ENCODE measurements at places on chromosomes 2 and 18.

GRCh38 chr2:5315512-5315911, 376.7 kb upstream of the SOX11 start:
- DNase-seq = no peak

GRCh38 chr2:60699617-60700016, 56.5 kb upstream of the PAPOLG start:
- no peak for DNase-seq

GRCh38 chr2:25194576-25195122, 26.3 kb upstream of the POMC start:
- DNase-seq = no peak

- DNase-seq = no peak
Observed at GRCh38 chr2:85181844-85182456, 48.8 kb downstream of the TCF7L1 start.

GRCh38 chr2:216508229-216508628, 9.6 kb downstream of the RPL37A start:
- no peak for DNase-seq

DNA sequence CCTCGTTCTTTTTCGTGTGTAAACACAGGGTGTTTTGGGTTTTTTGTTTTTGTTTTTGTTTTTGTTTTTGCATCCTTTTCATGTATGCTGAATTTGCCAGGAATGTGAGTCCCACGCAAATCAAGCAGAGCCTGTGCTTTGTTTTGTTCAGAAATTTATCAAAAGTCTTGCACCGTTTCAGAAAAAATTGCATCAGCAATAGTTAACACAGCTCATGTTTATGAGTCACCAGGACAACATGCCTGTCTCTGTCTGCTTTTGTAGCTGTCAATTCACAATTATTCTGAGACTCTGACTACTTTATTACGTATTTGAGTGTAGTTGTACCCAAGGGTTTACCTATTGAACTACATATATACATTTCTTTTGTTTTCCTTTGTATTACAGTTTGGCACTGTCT, 38.3 kb downstream of the MRPL44 start:
- DNase-seq = no peak

GRCh38 chr2:207045531-207045930, 106.2 kb downstream of the CPO start:
- no peak for DNase-seq

DNA sequence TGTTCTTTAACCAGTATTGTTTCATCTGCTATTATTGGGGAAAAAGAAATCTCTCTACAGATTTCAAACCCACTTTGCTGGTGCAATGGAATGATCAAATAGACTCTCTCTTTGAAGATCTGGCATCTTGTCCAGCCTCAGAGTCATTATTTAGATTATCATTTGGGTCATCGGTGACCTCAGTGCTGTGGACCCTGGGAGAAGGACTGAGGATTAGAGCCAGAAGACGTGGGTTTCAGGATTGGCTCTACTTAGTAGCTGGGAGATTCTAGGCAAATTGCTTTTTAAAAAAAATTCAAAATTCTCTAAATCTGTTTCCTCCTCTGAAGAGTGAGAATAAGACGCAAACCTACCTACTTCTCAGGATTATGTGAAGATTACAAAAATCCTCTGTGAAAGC, 107.6 kb upstream of the CTAGE1 start:
- no peak for DNase-seq

- DNase-seq = no peak
Observed at GRCh38 chr2:159612255-159612901, 4.0 kb downstream of the BAZ2B start.

DNA sequence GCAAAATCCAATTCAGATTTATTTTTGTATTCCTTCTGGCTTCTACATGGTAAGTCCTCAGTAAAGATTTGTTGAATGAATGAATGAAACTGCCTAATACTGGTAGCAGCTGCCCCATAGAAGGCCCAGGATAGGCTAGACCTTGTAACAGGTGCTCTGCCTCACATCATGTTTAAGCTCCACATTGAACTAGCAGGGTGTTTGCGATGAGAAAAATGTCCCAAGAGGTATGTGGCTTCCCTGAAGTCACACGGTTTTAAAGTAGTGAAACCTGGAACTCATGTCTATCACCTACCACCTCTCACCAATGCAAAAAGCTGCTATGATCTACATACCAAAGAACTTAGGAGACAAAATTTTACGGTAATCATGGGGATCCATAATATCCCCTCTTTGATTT, 765 bp upstream of the LHCGR start:
- no peak for DNase-seq

DNA sequence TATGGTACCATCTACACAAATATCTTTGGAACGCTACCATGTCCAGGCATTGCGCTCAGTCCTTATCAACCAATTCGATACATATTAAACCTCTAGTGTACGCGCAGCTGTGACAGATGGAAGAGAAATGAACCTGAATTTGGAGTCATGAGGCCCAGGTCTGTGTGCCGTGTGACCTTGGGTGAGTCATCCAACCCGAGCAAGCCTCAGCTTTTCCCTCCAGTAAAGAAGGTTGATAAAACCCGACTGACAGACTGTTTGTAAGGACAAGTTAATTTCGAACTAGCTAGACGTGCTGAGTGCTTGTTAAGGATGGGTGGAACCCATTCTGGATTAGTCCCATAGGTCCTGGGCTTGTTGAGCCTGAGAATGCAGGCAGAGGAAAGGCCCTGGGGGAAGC, 28.2 kb downstream of the GREB1 start:
- no peak for DNase-seq

DNA sequence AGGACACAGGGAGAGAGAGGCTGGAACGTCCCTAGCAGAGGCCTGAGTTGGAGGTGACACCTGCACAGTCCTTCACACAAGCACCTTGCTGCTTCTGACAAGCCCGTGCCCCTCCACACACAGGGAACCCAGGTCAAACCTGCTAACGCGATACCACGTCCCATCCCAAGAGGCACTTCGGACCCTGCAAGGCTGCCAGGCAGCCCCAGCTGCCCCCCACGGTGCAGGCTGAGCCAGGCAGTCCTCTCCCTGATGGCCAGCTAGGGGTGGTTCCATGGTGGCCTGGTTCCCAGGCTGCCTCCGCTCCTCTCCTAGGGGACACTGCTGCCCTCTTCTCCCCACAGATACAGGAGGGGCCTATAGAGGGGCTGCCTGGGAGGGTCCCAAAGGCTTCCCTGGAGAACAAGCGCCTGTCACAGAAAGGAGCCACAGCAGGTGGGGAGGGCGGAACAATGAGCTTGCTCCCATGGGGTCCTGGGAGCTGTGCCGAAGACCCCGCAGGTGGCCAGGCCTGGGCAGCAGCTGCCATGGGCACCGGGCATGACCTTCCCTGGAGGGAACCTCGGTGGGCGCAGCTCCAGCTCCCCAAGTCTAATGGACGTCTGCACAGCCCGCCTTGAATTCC, 434.2 kb upstream of the MYT1L start:
- no peak for DNase-seq

DNA sequence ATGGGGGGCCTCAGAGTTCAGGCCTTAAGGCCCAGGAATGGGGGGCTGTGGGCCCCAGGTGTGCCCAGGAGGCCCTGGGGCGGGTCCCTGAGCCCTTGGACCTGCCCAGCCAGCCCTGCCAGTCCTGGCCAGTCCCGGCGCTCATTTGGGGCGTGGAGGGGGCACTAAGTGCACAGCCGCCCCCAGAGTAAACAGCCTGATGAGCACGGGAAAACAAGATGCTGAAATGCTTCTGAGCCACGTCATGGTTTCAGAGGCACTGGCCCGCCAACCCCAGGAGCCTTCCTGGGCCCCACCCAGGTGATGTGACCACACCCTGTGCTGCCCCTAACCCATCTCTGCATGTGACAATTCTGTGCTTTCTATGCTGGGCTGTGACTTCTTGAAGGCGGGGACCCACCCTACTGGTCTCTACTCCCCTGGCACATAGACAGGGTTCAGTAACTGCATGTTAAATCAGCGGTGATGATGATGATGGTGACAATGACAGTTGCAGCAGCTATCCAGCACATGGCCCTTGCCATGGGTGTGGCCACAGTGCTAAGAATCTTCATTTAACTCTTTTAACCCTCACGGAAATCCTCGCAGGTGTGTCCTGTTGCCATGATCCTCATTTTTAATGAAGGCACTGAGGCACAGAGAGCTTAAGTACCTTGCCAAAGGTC, 28.1 kb upstream of the ASPRV1 start:
- no peak for DNase-seq

GRCh38 chr18:35661483-35662146, 80.1 kb downstream of the GALNT1 start:
- no peak for DNase-seq

GRCh38 chr2:234996069-234996940, 44.5 kb downstream of the SH3BP4 start:
- DNase-seq = no peak

DNA sequence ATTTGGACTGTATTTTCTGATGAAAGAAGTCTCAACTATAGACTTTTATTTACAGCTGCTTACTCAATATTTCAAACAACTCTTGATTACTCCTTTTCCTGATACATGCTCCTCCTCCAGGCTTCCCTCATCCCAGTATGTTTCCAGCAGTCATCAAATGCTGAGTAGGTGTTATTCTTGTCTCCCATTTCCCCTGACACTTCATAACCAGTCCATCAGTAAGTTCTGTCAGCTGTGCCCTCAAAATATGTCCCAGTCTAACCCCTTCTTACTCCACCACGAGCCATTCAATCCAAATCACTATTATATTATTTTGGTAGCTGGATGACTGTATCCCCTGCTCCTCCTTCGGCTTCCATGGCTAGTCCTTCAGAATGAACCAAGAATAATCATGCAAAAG, 189.1 kb upstream of the DTNA start:
- DNase-seq = no peak

DNA sequence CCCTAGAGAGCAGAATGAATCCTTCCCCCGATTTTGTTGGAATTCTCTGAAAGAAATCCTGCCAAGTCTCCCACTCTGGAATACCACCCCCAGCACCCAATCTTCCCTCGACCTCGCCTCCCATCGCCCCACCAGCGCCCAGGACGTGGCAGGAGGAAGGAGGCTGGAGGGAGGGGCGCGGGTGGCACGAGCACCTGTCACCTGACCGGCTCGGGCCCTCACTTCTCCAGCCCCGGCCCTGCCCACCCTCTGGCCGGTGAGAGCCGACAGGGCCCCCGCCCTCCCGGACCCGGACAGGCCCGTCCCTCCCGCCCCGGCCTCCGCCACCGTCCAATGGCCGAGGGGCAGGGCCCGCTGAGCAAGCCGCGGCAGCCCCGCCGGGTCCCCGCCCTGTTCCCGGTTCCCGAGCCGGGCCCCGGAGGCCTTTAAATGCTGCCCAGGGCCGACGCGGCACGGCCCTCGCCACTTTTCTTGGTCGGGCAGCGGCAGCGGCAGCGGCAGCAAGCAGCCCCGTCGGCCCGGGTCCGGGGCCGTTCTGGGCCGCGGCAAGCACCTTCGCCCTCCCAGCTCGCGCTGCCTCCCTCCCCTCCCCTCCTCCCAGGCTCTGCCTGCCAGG, at the start of gene LGALSL:
LGALSL (plus strand) TSS at position 393 of the 616 bp plus-strand sequence. CDS start 384 bp downstream, outside the sequence.
- DNase-seq = peak; percentile 18

DNA sequence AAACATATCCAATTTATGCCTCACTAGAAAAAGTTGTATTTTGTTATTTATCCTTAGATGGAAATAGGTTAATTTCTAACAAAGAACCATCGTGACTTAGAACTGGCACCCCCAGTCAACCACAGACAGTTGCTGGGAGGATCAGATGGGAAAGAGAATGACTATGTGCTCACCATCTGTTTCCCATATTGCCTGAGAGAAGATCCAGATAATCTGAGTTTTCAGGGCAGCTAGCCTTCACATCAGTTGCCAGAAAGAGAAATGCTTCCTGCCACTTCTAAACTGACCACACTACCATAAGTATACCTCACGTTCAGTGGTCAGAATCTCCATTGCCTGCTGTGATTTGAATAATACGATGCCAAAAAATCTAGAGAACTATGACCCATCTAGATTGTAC, 28.4 kb upstream of the NEB start:
- DNase-seq = no peak

GRCh38 chr2:133817680-133818566, 249.7 kb upstream of the NCKAP5 start:
- DNase-seq = no peak

DNA sequence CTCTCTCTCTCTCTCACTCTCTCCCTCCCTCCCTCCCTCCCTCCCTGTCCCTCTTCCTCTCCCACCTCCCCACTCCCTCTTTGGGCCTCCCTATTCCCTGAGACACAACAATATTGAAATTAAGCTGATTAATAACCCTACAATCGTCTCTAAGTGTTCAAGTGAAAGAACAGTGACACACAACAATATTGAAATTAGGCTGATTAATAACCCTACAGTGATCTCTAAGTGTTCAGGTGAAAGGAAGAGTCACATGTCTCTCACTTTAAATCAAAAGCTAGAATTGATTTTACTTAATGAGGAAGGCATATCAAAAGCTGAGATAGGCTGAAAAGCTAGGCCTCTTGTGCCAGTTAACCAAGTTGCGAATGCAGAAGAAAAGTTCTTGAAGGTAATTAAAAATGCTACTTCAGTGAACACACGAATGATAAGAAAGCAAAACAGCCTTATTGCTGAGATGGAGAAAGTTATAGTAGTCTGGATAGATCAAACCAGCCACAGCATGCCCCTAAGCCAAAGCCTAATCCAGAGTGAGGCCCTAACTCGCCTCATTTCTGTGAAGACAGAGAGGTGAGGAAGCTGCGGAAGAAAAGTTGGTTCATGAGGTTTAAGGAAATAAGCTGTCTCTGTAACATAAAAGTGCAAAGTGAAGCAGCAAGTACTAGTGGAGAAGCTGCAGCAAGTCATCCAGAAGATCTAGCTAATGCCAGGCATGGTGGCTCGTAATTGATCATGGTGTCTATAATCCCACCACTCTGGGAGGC, 21.3 kb downstream of the MALT1 start:
- no peak for DNase-seq

- no peak for DNase-seq
Observed at GRCh38 chr18:9000733-9001132, 101.8 kb upstream of the NDUFV2 start.

DNA sequence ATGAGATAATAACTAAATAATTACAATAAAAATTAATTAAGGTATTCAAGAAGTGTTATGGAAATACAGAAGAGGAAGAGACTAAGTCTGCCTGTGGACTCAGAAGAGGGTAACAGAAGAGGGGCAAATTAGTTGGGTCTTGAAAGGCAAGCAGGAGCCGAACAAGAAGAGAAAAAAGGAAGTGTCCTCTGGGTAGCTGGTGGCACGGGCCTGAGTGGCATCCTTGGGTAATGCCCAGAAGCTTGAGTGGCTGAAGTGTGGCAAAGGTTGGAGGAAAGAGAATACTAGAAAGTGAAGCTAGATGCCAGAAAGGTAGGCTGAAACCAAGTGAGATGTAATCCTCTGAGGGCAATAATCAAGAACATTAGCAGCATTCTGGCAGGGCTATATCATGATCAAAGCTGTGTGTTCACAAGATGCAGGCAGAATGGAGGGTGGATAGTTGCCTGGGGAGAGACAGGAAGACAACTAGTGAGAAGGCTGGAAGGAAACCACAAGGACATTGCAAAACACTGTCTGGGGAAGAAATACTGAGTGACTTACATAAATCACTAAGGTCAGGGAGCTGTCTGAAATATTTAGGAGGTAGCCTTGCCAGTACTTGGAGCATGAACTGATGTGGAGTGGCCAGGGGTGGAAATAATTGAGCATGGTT, 16.2 kb downstream of the DOCK10 start:
- DNase-seq = no peak

DNA sequence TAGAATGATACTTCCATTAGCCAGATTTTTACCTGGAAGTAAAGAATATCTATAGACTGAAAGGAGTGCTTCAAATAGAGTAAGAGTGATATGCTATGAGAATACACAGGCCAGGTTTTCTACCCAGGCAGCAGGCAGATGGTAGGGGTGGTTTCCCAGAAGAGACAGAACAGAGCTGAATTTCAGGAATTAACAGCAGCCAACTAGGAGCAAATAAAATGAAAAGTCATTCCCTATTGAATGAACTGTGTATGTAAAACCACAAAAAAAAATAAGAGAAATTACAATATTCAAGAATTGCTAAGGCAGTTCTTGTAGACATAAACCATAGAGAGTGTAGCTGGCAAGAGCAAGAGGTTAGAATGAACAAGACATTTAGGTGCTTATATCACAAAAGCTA, 336.8 kb downstream of the KCNJ3 start:
- DNase-seq = no peak
